ENCODE measurements at places on chromosomes 6 and 20.
A peak's percentile ranks its signal among the peaks of the same experiment; 100 is the strongest.

- DNase-seq = no peak
Observed at GRCh38 chr6:153503810-153504209, 372.7 kb upstream of the RGS17 start.

DNA sequence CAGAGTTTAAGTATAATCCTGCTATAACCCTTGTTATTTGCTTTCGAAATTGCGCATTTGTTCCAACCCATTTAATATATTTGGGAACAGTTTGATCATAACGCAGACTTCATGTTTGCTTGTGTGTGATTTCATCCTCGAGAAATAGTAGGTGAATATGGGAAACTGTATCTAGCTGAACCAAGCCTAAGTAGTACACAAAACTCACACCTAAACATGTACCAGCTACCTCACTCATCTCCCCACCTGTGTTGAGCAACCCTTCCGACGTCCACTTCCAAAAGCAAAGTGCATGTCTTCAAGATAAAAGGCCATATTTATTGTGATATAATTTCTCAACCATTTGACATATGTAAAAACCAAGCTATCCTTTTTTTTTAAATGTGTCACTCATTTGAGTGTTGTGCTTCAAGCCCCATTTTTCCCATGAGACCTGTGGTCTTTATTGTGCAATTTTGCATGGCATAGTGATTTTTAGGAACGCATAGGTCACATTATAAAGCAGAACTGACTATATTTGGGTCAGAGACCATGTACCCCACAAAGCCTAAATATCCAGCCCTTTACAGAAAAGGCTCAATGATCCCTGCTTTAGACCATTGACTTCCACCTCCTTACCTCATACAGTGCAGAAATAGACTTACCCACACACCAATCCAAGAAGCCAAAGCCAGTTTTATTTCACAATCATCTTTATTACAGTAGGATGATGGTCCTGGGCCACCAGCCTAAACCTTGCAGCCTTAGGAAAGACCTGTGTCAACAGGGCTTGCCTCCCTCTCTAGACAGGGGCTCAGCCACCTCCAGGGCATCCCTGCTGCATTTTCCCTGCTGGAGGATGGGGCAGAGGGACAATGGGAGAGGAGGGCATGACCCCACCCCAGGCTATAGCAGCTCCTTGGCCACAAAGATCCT, 7.1 kb downstream of the CCND3 start:
- peak; percentile 76 for DNase-seq

DNA sequence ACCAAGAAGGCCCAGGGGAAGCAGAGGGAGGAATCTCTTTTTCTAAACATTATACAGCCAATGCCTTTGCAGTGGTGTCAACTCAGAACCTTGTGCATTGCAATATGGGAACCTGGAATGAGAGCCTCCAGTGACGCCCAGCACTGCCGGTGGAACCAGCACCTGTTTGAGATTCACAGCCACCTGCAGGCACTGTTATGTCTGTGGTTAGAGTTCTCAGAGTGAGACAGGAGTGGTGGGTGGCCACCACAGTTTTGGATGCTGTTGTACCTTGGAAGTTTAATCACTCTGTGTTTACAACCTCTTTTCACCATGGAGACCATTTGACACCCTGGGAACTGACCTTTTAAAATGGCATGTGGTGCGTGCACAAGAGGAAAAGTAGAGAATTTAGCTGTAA, 185.3 kb upstream of the KCNG1 start:
- no peak for DNase-seq

DNA sequence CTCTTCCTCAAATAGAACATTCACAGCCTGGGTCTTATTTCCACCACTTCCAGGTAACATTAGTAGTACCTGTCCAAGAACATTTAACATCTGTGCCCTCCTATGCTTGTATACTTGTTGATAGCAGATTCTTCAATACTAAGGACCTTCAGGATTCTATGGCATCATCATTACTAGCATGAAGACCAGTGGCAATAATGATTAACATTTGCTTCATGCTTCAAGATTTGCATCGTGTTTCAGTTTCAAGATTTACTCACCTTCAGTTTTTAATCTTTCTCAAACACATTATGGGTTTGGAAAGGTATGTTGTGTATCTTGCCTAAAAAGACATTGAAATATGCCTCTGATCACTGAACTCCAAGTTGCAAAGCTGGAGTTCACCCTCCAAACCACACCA, 412.8 kb upstream of the NRSN1 start:
- no peak for DNase-seq

DNA sequence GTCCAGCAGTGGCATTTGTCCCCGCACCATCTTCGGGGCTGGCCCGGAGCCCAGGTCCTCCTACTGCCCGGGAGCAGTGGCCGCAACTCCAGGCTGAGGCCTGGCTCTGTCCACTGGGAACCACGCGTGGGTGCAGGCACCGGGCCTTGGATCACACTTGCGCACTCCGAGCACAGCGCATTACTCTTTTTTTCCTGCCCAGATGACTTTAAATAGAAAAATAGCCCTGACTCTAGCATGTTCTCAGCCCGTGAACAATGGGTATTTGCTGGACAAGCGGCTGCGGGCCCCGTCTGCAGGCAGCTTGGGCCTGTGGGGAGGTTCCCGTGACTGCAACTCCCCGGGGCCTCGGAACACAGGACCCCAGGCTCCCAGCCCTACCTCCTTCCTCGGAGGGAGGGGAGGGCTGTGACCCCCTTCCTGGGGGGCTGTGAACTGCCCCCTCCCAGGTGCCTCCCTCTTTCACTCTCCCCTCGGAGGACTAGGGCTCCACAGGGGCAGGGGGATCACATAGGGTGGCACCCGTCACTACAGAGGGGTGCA, 162.2 kb downstream of the TBXT start:
- peak; percentile 25 for DNase-seq

DNA sequence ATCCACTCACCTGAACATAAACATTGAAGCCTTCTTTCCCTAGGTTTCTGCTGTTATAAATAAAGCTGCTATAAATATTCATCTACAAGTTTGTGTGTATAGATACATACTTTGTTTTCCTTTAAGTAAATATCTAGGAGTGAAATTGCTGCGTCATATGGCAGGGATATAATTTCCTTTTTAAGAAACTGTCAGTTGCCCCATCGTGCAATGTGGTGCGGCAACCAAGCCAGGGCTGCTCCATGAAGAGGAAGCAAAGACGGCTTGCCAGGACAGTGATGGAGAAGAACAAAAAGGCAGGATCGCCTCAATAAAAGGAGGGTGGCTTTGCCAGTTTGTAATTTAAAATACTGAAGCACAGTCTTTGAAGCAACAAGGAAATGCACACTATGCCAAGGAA, 36.6 kb downstream of the CITED2 start:
- DNase-seq = peak; percentile 75

GRCh38 chr6:168939796-168940195, 313.9 kb downstream of the THBS2 start:
- no peak for DNase-seq

DNA sequence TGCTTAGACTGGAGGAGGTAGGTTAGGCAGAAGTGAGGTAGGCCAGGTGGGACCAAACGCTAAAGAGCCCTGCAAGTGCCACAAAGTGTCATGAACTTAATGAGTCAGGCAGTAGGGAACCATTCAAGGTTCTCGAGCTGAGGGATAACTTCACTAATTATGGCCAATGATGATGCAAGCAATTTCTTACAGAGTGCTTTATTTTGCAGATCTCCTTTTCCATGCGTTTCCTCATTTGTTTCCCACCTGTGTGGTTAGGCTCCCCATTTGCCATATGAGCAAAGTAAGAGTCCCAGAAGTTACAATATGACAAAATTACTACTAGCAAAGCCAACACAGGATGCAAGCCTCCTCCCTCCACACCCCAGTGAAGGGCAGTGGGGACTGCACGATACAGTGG, 36.5 kb upstream of the PSMF1 start:
- DNase-seq = no peak

- DNase-seq = no peak
Observed at GRCh38 chr20:6887966-6888365, 120.5 kb downstream of the BMP2 start.

- no peak for DNase-seq
Observed at GRCh38 chr6:154123155-154123956, 84.3 kb downstream of the OPRM1 start.

- DNase-seq = no peak
Observed at GRCh38 chr6:79898076-79898475, 49.3 kb downstream of the ELOVL4 start.

GRCh38 chr20:16587066-16587465, 13.8 kb upstream of the KIF16B start:
- DNase-seq = no peak

- DNase-seq = no peak
Observed at GRCh38 chr20:38135271-38135650, 29.8 kb downstream of the TGM2 start.

DNA sequence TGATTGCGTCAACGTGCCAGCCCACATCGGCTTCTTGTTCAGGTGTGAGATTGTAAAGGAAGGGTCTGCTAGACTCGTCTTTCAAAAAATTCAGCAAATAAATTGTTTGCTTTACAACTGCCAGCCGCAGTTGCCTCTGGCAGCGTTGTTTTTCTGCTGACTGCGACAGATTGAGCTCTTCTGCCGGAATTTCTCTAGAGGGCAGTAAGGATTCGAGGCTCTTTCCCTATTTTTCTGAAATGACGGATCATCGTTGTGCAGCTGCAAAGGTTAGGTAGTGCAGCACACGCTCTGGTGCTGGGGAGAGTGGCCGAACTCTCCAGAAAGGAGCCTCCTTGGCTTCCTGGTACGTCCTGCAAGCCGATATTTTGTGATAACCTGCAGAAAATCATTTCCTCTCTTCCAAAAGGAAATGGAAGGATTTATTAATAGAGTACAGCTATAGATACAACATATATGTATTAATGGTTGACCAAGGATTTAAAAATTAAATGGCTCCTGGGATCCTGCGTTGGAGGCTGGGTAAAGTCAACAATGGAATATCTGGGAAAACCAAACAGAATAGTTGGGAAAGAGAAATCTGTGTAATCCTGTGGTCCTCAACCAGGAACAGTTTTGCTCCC, 121.9 kb upstream of the ZFP64 start:
- DNase-seq = peak; percentile 3

- DNase-seq = no peak
Observed at GRCh38 chr20:9945408-9945807, 89.4 kb upstream of the ANKEF1 start.

DNA sequence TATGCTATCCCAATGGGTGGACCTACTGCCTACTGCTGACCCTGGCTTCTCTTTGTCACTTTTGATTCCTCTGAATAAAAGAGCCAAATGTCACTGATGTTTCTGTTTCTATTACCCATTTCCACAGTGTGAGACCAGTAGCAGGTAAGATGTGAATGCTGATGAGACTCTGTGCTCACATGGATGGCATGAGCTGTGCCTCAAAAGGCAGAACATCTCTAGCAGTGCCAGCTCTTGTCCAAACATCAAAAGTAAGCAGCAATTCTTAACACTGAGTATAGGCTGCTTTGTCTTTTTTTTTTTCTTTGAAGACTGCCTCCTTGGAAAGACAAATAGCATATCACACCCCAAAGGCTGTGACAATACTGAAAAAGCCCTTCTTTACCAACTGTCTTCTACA, 459.2 kb upstream of the RUNX2 start:
- no peak for DNase-seq

- no peak for DNase-seq
Observed at GRCh38 chr6:11423072-11423471, 114.5 kb upstream of the TMEM170B start.

DNA sequence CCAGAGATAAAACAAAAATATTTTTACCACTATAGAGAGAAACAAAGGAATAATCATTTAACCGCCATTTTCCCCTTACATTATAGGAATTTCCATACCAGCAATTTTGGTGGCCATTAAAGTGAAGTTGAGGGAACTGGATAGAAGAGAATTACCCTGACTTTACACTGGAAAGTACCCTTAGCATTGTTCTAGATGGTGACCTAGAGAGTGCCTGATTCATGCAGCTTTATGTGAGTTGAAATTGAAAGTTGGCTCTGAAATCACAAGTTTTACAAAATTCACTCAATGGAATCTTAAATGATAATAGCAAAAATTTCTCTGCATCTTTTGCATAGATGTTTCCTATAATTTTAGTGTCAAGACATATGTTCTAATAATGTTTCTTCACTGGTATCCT, 55.7 kb upstream of the PREP start:
- no peak for DNase-seq

GRCh38 chr6:121668259-121668658, 232.8 kb downstream of the GJA1 start:
- peak; percentile 35 for DNase-seq

- DNase-seq = no peak
Observed at GRCh38 chr6:130459316-130459715, 93.5 kb downstream of the TMEM200A start.

GRCh38 chr6:77326029-77326428, 137.3 kb downstream of the HTR1B start:
- no peak for DNase-seq

DNA sequence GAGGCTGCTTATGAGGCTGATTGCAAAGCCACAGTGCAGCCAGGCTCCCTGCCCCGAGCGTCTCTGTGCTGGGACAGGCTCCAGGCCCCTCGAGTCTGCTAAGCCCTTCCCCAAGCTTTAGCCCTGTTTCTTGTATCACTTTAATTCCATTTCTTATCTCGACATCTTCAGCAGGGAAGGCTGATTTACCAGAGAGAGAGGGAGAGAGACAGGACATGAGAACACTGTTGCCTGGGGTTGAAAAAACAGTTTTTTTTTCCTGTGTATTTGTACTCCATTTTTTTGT, 386.5 kb downstream of the SMOC2 start:
- no peak for DNase-seq

GRCh38 chr6:90294989-90295853, 1.4 kb downstream of the BACH2 start:
- DNase-seq = no peak

- peak; percentile 87 for DNase-seq
Observed at GRCh38 chr6:50829898-50830444, 11.3 kb downstream of the TFAP2B start.

GRCh38 chr6:164210783-164211182, 796.3 kb downstream of the QKI start:
- DNase-seq = no peak

- no peak for DNase-seq
Observed at GRCh38 chr6:41518118-41518517, 28.1 kb upstream of the FOXP4 start.

DNA sequence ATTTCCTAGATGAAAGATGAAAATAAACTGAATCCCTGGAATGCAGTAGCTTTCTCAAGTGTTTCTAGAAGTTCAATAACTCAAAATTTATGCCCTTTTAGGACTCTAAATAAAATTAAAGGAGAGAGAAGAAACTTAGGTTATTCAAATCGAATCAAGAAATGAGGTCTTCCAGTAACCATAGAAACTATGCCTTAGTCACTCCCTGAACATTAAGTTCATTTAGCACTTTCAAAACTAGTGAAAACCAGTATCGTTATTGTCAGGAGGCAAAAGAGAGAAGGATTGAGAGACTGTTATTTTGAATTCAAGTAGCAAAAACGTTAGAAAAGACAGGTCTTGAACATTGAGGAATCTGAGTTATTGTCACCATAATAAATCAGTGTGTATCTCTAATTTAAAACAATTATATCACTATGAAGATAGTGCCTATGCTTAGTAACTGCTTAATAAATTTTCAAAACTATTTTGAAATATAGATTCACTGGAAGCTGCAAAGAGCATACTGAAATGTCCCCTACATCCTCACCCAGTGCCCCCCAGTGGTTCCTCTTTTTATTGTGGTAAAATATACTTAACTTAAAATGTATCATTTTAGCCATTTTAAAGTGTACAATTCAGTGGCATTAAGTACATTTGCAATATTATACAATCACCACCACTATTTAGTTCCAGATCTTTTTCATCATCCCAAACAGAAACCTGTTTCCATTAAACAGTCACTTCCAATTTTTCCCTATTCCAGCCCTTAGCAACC, 4.6 kb downstream of the RPP21 start:
- DNase-seq = no peak

GRCh38 chr6:36830577-36830976, 8.7 kb downstream of the CPNE5 start:
- no peak for DNase-seq

GRCh38 chr6:27188061-27188884, 59.2 kb upstream of the PRSS16 start:
- peak; percentile 72 for DNase-seq
